ENCODE measurements at places on chromosomes 2 and 18.

GRCh38 chr2:98142106-98142791 lies 55.3 kb downstream of the VWA3B start:
- no peak for DNase-seq

- no peak for DNase-seq
These were observed 841.6 kb downstream of the TRIB2 start for GRCh38 chr2:13558368-13558767.

GRCh38 chr2:219175486-219175885 lies 1.2 kb downstream of the CNPPD1 start:
- DNase-seq, result no peak

DNA sequence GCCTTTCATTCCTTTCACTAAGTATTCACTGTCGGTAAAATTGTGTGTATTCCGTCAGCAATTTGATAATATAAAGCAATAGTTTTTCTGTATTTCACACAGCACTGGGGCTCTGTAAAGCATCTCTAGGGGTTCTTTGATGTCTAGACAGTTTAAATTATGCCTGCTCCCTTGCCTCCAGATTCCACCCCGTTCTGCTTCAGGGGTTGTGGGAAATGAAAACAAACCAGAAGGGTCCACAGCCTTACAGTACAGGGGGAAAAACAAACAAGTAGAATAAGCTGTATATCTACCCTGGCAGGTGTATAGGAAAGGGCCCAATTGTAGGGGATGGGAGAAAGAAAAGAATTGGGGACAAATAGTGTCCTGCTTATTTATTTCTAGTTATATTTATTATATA lies 63.1 kb downstream of the ASXL3 start:
- DNase-seq, result no peak

DNA sequence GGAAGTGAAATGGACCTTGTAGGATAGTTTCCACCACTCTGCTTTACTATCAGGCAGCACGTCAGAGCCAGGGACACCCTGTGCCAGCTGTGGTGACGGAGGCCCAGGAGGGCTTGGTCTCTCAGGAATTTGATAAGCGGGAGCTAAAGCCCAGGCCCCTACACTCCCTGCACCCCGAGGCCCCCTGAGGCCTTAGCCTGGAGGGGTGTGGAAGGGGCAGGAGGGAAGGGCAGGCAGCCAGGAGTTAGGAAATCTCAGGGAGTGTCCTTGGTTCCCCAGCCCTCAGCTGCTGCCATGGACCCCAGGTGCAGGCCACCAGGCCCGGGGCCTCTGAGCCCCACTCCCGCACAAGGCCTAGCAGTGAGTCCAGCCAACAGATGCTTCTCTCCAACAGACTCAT lies 38.2 kb downstream of the PDIA6 start:
- DNase-seq, result no peak

DNA sequence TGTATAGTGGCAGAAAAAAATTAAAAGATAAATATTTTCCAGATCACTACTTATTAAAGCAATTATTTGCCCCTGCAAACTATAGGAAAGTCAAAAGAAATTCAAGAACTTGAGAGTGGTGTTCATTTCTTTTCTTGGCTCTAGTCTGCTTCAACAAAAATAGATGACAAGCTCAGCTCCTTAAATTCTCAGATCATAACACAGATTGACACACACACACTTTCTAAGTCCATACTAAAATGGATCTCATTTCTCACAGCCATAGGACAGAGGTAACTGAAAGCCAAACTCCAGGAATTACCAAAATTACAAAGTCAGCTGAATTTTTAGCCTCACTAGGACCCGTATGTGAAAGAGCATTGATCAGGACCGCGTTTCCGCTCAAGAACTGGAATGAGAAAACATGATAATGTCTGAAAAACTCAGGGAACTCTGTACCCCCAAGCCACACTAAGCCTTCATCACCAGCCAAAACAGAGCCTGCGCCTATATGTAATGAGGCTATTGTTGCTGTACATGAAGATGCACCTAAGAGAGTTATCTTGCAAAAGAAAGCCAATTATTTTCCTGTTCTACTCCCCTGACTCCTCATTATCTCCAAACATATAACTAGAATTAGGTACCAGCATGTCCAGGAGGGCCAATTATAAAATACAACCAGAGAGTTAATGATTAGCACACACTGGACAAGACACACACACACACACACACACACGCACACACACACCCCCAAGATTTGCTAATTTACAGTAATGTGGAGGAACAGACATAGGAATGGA lies 16.5 kb upstream of the EFR3B start:
- DNase-seq, result no peak
